Mesendoderm (in vitro differentiated cells): ENCODE measurements at places on chromosomes 1 and 21.

DNA sequence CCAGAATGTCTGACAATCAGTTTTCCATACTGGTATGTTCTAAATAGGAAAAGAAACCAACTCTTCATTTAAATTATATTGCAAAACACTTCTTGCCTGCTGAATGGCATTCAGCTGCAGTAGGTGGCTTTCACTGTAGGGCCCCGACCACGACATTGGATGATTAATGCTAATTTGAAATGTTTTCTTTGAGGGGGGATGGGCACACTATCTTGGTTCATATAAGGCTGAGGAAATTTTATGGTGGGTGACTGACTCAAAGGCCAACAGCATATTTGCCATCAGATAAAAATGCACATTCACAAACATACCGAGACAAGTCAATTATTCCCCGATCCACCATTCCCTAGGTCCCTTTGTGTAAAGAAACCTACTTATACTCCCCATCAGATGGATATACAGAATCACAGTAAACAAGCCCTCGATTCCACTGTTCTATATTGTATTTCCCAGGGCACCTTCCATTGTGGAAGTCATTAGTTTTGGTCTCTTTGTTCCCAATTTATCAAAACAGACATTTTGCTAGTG is 464.2 kb upstream of the DAB1 start:
- no peak overlapping the region for H3K27ac ChIP-seq
- H3K36me3 ChIP-seq, result no peaks in the 10 kb centered on the region
- no peak overlapping the region for H3K4me3 ChIP-seq
- H3K4me1 ChIP-seq, result no peaks in the 10 kb centered on the region

DNA sequence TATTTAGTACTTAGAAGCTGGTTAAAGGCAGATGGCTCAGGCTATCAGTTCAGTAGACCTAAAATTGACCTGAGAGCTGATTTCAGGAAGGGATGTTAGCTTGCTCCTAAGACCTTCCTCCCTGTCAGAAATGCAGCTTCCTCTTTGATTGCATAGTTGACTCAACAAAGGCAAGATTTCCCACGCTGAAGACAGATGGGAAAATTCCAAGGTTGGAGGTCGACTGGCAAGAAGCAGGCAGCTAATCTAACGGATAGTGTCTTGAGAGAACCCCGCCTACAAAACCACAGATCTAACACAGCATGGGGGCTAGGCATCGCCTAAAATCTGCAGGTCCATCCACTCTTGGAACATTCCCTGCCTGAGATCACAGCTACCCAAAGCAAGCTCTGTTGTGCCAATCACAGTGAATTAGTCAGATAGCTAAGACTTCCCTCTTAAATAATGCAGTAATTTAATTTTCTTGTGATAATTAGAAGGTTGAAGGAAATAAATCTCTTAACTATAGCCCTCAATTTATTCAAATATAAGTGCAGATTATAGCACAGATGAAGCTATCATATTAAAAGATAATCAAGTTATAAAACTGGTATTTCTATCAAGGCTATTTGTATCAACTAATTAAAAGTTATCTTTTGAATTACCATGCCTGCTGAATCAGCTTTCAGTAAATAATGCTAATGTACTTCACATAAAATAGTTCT is 357.8 kb upstream of the SGIP1 start:
- no peak overlapping the region for H3K4me3 ChIP-seq

- H3K27ac ChIP-seq, result no peak overlapping the region
- no peak for DNase-seq
- no peaks in the 10 kb centered on the region for H3K27me3 ChIP-seq
- H3K4me3 ChIP-seq, result no peak overlapping the region
- H3K36me3 ChIP-seq, result no peaks in the 10 kb centered on the region
- no peaks in the 10 kb centered on the region for H3K4me1 ChIP-seq
These were observed 235.3 kb downstream of the PRDM2 start for GRCh38 chr1:13935336-13935735.

- no peak overlapping the region for H3K4me3 ChIP-seq
- DNase-seq, result no peak
- H3K27me3 ChIP-seq, result no peaks in the 10 kb centered on the region
- H3K4me1 ChIP-seq, result peaks cover 5% of the 10 kb centered on the region
These were observed 35.1 kb downstream of the LHX4 start for GRCh38 chr1:180265201-180265600.
